Activated T-helper 1 cell treated with anti-CD3 and anti-CD28 coated beads, Interleukin-12 subunit alpha, Interleukin-12 subunit beta, Interleukin-2, Interleukin-4 antibody, amounts not matched to agents 30 ng/mL and 10 ng/mL and 1 ng/mL, durations not matched to agents 14 hours and 24 hours and 36 hours (primary cell): ENCODE measurements at places on chromosomes 4 and X.

DNA sequence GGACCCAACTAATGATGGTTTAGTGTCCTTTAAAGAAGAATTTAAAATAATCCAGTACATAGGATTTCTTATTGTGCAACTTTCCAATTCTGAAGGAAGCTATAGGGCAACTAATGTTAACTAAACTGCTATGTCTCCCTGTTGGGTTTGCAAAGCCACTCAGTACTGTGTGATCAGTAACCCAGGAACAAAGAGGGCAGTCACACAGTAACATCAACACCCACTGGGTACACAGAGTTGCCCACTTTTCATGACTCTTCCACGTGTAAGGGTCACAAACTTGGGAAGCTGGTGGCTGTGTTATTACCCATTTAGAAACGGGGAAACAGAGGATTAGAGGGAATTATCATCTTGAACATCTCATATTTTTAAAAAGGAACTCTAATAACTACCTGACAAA, 555.0 kb upstream of the DIPK2B start:
- DNase-seq: no peak
- peaks cover 38% of the 10 kb centered on the region for H3K36me3 ChIP-seq
- no peaks in the 10 kb centered on the region for H3K27me3 ChIP-seq

- H3K4me3 ChIP-seq: peak overlapping the region; percentile 57
- H3K4me1 ChIP-seq: peaks cover 42% of the 10 kb centered on the region
- no peaks in the 10 kb centered on the region for H3K27me3 ChIP-seq
- peak overlapping the region; percentile 86 for H3K27ac ChIP-seq
- DNase-seq: no peak
Observed at GRCh38 chrX:13123857-13124345, 79.5 kb upstream of the FAM9C start.

- peaks cover 5% of the 10 kb centered on the region for H3K27me3 ChIP-seq
- peaks cover 6% of the 10 kb centered on the region for H3K36me3 ChIP-seq
- H3K4me3 ChIP-seq: peak overlapping the region; percentile 62
- no peak for DNase-seq
Observed at GRCh38 chr4:143358923-143359643, 22.4 kb downstream of the GAB1 start.

- H3K27ac ChIP-seq: no peak overlapping the region
- no peak for DNase-seq
- H3K4me3 ChIP-seq: no peak overlapping the region
- no peaks in the 10 kb centered on the region for H3K27me3 ChIP-seq
- peaks cover 49% of the 10 kb centered on the region for H3K4me1 ChIP-seq
Observed at GRCh38 chr4:185257694-185258093, 48.3 kb downstream of the SNX25 start.

- H3K4me1 ChIP-seq: no peaks in the 10 kb centered on the region
- H3K36me3 ChIP-seq: no peaks in the 10 kb centered on the region
- no peak for DNase-seq
- no peaks in the 10 kb centered on the region for H3K27me3 ChIP-seq
- H3K27ac ChIP-seq: no peak overlapping the region
Observed at GRCh38 chr4:48248559-48248953, 21.1 kb downstream of the TEC start.

DNA sequence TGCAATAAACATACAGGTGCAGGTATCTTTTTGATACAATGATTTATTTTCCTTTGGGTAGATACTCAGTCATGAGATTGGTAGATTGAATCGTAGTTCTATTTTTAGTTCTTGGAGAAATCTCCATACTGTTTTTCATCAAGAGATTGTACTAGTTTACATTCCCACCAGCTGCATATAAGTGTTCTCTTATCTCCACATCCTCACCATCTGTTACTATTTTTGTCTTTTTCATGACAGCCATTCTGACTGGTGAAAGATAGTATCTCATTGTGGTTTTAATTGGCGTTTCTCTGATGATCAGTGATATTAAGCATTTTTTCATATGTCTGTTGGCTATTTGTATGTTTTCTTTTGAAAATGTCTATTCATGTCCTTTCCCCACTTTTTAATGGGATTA, 202.2 kb downstream of the RAPGEF2 start:
- H3K27ac ChIP-seq: no peak overlapping the region
- DNase-seq: no peak
- peaks cover 5% of the 10 kb centered on the region for H3K36me3 ChIP-seq
- H3K27me3 ChIP-seq: no peaks in the 10 kb centered on the region
- no peak overlapping the region for H3K4me3 ChIP-seq
- H3K4me1 ChIP-seq: no peaks in the 10 kb centered on the region

DNA sequence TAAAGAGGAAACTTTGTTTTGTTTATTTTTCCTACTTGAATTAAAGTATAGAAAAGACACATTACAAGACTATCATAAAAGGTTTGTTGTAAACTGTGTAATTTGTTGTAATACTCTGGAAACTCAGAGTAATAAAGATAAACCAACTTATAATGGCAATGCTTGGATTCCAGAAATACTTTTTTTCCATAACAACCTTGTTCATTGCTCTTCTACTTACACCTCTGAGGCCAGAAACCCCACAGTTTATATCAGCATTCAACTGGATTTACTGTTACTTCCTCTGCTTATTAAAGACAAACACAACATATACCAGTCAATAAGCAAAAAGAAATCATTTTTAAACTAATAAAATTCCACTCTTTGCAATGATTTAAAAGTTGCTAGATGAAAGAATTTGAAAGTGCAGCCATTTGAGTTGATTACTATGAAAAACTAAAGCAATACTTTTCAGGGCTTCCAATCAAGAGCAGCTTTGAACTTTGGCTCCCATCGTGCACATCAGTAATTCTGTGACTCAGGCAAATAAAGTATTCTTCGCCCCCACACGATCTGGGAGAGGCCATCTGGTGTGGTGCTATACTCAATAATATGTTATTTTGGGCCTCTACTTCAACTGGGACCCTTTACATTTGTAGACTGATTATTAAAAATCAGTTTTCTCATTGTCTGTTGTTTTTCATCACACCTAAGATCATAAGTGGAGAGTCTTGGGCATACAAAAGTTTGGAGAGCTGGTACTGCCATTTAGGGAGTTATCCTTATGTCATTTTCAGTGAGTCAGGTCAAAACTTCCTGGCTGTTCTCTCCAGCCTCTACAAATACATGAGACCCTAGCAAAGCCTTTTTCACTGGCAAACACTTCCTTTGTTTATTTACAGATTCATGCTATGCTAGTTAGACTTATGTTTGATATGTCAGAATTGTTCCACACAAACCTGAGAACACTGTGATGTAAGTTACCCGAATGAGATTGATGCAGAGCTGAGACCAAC, 20.5 kb downstream of the DDIT4L start:
- no peak for DNase-seq
- no peak overlapping the region for H3K4me3 ChIP-seq
- H3K36me3 ChIP-seq: peaks cover 2% of the 10 kb centered on the region
- no peak overlapping the region for H3K27ac ChIP-seq
- no peaks in the 10 kb centered on the region for H3K27me3 ChIP-seq
- H3K4me1 ChIP-seq: peaks cover 49% of the 10 kb centered on the region

DNA sequence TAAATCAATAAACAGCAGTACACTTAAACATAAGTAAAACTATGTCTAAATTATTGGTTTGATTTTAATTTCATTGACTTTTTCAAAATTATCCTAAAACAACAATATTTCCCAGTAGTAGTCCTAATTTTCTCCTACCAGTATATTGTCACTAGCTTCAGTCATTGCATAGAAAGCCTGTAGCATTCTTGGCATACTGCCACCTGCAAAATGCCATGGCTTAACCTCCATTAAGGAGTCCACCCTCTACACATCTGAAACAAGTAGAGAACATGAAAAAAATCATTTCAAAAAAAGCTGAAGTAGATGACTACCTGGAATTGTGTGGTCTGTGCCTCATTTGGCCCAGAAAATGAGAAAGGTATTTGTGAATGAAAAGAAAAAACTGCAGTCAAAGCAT, 348.5 kb downstream of the INPP4B start:
- DNase-seq: no peak
- no peaks in the 10 kb centered on the region for H3K27me3 ChIP-seq
- H3K4me1 ChIP-seq: no peaks in the 10 kb centered on the region
- H3K36me3 ChIP-seq: no peaks in the 10 kb centered on the region
- no peak overlapping the region for H3K4me3 ChIP-seq

- H3K27me3 ChIP-seq: no peaks in the 10 kb centered on the region
- H3K4me1 ChIP-seq: no peaks in the 10 kb centered on the region
- H3K4me3 ChIP-seq: no peak overlapping the region
- DNase-seq: no peak
Observed at GRCh38 chr4:4720646-4721045, 138.8 kb upstream of the MSX1 start.

GRCh38 chrX:103626855-103627254, 1.9 kb upstream of the TCEAL1 start:
- H3K27me3 ChIP-seq: no peaks in the 10 kb centered on the region
- H3K36me3 ChIP-seq: peaks cover 1% of the 10 kb centered on the region
- H3K4me3 ChIP-seq: no peak overlapping the region
- no peak overlapping the region for H3K27ac ChIP-seq

GRCh38 chr4:6703786-6704185, 5.9 kb downstream of the MRFAP1L1 start:
- H3K36me3 ChIP-seq: peaks cover 51% of the 10 kb centered on the region
- no peak for DNase-seq
- peak overlapping the region; percentile 32 for H3K27ac ChIP-seq
- no peak overlapping the region for H3K4me3 ChIP-seq
- H3K27me3 ChIP-seq: no peaks in the 10 kb centered on the region

DNA sequence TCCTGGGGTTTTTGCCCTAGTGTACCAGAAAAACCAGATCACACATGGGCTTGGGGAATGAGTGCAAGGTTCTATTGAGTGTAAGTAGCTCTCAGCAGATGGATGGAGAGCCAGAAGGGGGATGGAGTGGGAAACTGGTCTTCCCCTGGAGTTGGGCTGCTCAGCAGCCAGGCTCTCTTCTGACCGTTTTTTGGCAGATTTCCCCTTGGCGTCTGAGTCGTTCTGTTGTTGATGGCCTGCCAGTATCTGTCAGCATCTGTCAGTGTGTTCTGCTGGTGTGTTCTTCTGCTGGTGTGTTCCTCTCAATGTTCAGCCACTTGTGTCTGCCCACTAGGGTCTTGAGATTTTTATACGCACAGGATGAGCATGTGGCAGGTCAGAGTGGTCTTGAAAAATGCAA, 633.9 kb upstream of the CPEB2 start:
- no peaks in the 10 kb centered on the region for H3K27me3 ChIP-seq
- H3K27ac ChIP-seq: no peak overlapping the region
- DNase-seq: no peak
- H3K36me3 ChIP-seq: no peaks in the 10 kb centered on the region

DNA sequence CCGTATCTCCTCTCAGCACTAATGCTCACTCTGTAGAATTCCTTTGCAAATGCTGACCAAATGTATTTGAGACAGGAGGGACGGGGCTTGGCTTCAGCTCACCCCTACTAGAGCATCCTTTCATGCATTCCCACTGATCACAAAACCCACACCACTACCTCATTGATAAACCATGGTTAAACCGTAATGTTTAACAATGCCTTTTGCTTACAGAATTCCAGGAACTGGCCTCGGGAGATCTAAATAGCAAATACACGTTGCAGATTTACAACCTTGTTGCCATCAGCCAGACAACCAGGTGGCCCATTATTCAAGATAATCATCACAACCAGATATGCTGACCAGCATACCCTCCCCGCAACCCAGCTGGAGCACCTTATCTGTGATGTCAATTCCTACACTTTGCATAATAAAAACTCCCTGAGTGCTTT, 391.9 kb downstream of the KCTD8 start:
- H3K4me1 ChIP-seq: no peaks in the 10 kb centered on the region
- no peak overlapping the region for H3K4me3 ChIP-seq
- H3K27me3 ChIP-seq: no peaks in the 10 kb centered on the region
- H3K27ac ChIP-seq: no peak overlapping the region
- DNase-seq: no peak

DNA sequence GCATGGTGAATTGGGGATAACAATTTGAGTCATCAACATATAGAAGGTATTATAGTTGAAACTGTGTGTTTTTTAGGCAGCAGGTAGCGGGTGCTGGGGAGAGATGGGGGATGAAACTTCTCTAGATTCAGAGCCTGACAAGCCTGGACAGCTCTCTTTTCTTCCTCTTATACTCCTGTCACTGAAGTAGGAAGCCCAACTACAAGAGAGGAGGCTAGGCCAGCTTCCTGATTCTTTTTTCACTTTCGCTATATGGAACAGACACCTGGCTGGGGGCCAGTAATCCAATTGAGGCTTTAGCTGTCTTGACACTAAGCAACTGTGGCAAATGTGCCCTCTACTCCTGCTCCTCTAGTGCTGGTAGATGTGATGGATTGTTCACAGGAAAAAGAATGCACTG, 69.2 kb downstream of the PHKA1 start:
- H3K36me3 ChIP-seq: peaks cover 1% of the 10 kb centered on the region
- no peak overlapping the region for H3K4me3 ChIP-seq
- H3K4me1 ChIP-seq: peaks cover 6% of the 10 kb centered on the region
- H3K27ac ChIP-seq: no peak overlapping the region

- H3K27me3 ChIP-seq: no peaks in the 10 kb centered on the region
- H3K27ac ChIP-seq: peak overlapping the region; percentile 93
- H3K36me3 ChIP-seq: peaks cover 9% of the 10 kb centered on the region
- peak overlapping the region; percentile 88 for H3K4me3 ChIP-seq
Observed at GRCh38 chrX:101051153-101051548, 760 bp downstream of the TRMT2B start.

DNA sequence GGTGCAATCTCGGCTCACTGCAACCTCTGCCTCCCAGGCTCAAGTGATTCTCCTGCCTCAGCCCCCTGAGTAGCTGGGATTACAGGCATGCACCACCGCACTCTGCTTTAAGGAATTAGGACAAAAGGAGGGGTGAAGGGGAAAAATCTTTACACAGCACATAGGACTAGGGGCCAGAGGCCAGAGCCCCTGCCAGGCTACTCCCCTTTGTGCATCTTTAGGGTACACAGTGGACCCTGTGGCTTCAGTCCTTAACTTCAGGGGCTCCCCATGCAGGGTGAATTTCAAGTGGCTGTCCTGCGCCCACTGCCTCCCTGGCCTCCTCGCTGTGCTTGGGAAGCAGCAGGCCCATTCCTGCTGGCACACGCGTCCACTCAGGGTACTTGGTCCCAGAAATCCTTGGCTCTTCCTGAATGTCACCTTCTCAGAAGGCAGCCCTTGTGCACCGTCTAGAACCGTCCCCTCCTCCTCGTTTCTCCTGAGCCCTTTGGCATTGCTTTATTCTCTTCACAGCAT, 138.9 kb upstream of the PSAPL1 start:
- DNase-seq: no peak
- no peak overlapping the region for H3K27ac ChIP-seq
- no peak overlapping the region for H3K4me3 ChIP-seq
- no peaks in the 10 kb centered on the region for H3K27me3 ChIP-seq
- H3K36me3 ChIP-seq: peaks cover 2% of the 10 kb centered on the region

DNA sequence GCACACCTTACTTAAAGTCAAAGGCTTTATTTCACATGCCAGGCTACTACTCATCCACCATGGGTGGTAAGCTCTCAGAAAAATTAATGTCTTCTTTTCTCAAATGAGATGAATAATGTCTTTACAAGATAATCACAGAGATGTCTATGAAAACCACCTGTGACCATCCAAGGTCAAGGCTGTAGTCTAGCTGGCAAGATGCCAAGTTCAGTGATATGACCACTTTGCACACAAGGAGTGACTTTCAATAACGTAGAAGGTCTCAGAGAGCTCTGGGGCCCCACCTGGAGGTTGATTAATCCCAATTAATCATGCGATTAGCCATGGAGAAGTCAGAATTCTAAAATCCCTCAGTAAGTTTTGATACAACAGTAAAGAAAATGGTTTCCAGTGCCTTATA, 20.5 kb downstream of the ANOS1 start:
- DNase-seq: no peak
- H3K4me3 ChIP-seq: no peak overlapping the region
- no peaks in the 10 kb centered on the region for H3K4me1 ChIP-seq
- no peaks in the 10 kb centered on the region for H3K27me3 ChIP-seq
- no peaks in the 10 kb centered on the region for H3K36me3 ChIP-seq
- H3K27ac ChIP-seq: no peak overlapping the region

GRCh38 chr4:5708449-5709206, at the start of gene EVC2:
TSS of gene EVC2 (minus strand) at chr4:5708559. CDS start at chr4:5708513, 46 bp downstream.
- H3K36me3 ChIP-seq: no peaks in the 10 kb centered on the region
